ENCODE measurements at places on chromosomes 1 and 21.

- DNase-seq: no peak
These were observed 26.8 kb upstream of the KDM4A start for GRCh38 chr1:43622901-43623780.

GRCh38 chr1:10515301-10515975 is 40.7 kb downstream of the PEX14 start:
- DNase-seq: no peak

DNA sequence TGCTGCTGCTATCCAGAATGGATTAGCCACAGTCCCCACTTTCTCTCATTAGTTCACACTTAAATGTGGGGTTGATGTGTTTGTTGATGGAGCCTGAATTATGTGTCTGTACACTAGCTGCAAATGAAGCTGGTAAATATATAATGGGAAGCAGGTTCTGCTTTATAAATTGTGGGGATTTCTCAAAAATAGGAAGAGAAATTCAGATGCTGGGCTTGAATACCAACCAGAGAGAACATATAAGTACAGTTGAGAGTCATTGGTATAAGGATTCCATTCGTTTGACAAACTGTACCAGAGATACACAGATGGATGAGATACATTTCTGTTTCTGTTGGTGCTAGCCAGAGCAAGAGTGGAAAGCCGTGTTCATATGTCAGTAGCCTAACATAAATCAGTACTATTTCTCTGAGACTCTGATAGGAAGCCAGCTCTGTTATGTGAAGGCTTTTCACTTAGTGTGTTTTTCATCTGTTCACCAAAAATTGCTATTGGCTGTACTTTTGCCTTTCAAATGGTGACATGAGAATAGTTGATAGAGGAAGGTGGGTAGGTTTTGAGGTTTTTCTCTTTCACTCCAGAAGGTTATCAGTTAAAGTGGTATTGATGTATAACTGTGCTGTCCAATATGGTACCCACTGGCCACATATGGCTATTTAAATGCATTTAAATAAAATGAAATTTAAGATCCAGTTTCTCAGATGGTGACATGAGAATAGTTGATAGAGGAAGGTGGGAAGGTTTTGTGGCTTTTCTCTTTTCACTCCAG is 15.6 kb downstream of the SMG7 start:
- DNase-seq: no peak

DNA sequence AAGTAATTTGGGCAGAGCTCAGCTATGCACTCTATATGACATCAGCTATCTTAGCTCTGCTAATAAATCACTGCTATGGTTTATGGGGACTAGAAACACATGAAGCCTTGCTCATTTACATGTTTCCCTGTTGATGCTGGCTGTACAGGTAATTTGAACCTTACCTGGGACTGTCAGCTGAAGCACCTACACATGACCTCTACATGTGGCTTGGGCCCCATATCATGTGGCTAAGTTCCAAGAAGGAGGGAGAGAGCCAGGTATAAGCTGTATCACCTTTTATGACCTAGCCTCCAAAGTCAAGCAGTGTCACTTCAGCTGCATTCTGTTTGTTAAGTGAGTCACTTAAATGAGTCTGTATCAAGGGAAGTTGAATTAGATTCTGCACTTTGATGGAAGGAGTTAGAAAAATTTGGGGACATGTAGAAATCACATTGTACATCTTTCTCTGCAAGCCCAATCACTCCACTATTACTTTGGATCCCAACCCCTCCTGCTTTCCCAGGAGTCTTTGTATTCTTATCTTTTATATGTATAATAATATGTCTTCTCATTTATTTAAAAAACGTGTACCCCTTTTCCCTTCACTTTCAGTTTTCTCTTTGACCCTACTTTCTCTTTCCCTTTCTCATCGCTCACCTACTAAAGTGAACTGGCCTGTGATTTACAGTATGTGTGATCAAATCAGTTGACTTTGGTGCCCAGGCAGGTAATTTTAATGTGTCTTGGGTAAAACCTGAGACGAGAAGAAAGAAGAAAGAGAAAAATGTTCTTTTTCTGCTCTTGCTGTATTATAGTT is 53.4 kb upstream of the PRKACB start:
- DNase-seq: no peak

- no peak for DNase-seq
These were observed 97.1 kb downstream of the AK5 start for GRCh38 chr1:77378723-77379535.

- no peak for DNase-seq
These were observed 14.6 kb upstream of the NCF2 start for GRCh38 chr1:183604815-183605214.

All from hematopoietic multipotent progenitor cell treated with erythropoietin and hydrocortisone succinate and interleukin-3 and kit ligand, for 17 days (in vitro differentiated cells).